ENCODE measurements at places on chromosomes 4 and X.

- DNase-seq: no peak
Measured at GRCh38 chr4:184548316-184548647, 73.9 kb upstream of the IRF2 start.

DNA sequence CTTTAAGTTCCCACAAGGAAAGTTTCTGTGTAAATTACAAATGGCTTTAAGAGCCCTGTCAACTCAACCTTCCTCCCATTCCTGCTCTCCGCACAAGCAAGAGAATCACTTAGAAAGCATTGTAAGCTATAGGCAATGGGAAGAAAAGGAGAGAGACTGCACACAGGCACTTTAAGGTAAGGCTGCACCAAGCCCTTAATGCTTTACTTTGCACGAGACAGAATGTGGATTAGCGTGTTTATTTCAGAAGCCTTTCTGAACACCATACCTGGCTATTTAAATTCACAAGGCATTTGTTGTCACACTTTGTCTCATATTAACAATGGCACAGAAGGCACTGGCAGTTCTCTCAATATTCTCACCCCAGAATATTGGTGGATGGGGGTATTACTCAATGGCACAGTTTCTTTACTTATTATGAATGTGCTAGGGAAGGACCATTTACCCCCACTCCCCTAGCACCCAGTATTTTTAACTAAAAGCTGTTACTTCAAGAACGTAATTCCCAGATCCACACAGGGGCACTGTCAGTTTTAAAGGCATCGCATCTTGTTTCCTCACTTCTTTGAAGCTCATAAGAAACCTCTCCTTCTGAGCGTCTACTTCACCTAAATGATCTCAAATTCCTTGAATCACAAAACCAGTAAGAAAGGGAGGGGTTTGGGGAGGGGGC is 150.0 kb downstream of the MAML3 start:
- no peak for DNase-seq

- no peak for DNase-seq
Measured at GRCh38 chr4:54074381-54074780, 10.0 kb upstream of the CHIC2 start.

- DNase-seq: no peak
Measured at GRCh38 chrX:15315509-15315908, at the start of gene ASB11. Gene ASB11, minus strand, starts transcription at chrX:15315640. Its CDS starts 35 bp downstream, at chrX:15315605.
